ENCODE measurements at places on chromosomes 11 and 22.

DNA sequence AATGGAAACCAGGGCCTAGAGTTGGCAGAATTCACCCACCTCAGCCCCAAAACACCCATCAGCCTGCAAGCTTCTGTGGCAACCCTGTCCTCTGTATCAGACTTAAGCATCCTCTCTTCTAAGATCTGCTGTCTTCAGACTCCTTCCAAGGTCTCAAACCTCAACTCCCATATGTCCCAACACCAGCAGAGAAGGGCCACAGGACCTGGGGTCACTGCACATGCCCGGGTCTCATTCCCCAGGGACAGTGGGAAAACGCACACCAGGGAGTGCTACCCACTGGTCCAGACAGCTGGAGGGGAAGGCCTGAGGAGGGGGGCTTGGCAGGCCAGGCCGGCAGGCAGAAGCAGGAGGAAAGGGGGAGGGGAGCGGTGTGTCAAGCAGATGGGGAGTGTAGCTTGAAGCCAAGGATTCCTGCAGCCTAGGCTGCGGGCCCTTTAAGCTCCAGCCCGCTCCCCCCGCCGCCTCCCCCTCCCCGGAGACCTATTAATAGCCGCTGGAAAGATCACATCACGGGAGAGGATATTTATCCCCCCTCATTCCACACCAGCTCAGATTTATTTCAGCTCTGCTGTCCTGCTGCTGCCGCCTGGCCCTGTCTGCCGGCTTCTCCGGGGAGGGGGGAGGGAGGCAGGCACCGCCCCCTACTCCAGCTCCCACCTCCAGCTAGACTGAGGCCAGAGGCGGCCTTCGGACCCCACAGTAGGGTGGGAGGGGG, 16.7 kb downstream of the BCL9L start:
- no peak for DNase-seq

- no peak for DNase-seq
Observed at GRCh38 chr11:47355283-47356128, 3.0 kb upstream of the MYBPC3 start.

DNA sequence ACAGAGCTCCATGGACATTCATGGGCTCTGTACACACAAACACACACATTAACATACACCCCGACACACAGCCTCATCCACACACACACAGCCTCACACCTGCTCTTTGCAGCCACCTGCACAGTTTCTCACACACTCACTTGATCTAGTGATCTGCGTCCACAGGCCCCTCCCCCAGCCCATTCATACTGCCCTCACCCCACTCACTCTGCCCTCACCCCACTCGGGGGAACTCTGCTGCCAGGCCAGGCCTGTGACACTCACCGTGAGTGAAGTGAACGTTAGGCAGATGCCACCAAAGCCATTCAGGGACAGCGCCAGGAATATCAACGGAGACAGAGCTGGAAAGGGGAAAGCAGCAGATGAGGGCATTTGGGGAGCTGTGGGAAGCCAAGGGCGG, 15.0 kb downstream of the SLC43A1 start:
- DNase-seq = no peak

GRCh38 chr11:3615998-3616397, 25.8 kb downstream of the ART5 start:
- no peak for DNase-seq

DNA sequence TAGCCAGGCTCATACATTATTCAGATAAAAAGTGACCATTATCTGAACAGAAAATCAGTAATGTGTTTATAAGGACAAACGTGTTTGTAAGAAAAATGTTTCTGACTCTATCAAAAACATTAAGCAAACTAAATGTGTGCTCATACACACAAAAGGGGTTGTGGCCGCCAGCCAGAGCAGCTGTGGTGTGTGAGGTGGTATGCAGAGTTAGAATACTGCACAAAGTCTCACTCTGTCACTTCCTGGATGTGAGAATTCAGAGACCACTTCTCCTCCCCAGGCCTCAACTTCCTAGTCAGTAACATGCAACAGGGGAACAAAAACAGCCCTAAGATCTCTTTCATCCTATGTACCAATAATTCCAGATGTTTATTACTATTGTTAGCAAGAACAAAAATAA, 9.4 kb downstream of the OR5B21 start:
- DNase-seq = no peak

GRCh38 chr11:3735827-3736226, 61.5 kb downstream of the NUP98 start:
- DNase-seq = no peak

GRCh38 chr11:94747146-94747545, 21.0 kb upstream of the AMOTL1 start:
- DNase-seq = no peak

GRCh38 chr11:45754261-45754709, 50.7 kb upstream of the SLC35C1 start:
- DNase-seq = no peak

- DNase-seq = no peak
Observed at GRCh38 chr11:92482492-92483060, 258.0 kb downstream of the FAT3 start.

DNA sequence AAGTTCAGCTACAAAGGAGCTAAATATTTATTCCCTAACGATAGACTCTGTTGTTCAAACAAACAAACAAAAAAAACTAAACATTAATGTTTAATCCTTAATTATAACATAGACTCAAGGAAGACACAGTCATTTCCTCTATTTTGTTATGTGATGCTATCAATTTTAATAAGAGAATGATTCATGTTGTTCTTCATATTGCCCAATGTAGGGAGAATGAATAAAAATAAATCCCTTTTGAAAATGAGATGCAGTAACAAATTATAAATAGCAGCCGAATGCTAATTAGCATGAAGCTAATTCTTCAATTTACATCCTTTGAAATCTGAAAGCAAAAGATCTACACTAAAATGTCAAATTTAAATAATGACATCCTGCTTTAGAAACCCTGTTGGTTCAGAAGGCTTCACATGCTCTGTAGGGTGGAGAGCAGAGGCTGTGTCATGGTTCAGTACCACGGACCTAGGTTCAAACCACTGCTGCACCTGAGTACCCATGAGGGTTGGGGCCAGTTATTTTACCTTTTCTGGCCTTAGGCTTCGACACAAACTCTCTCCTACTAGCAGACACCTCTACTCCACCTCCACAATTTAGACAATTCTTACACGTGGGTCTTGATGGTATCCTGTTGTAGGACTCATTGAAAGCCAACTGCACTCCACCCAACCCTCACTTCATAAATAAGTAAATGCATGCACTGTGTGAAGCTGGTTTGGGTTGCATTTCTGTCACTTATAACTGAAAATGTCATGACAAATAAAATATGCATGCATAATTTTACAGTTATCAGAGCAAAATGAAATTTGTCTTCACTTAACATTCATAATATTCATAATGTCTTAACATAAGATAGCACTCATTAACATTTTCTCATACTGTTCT, 89.0 kb downstream of the RRAS2 start:
- no peak for DNase-seq

- DNase-seq = no peak
Observed at GRCh38 chr11:95108671-95109551, 19.3 kb downstream of the ENDOD1 start.

DNA sequence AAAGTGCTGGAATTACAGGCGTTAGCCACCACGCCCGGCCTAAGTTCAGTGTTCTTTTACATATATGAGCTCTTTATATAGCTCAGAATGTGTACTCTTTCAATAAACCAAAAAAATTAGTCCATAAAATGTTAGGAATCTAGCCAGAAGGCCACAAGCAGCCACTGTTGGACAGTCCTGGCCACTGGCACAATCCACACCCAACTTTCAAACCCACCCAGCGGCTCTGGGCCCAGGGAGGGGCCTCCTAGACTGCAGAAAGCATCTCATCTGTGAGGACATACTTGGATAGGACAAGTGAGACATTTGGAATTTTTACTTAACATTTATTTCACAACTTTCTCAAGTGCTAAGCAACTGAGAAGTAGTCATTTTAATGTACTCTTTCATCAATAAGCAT, 6.4 kb downstream of the PACSIN2 start:
- DNase-seq = no peak

- DNase-seq = no peak
Observed at GRCh38 chr11:13897646-13898276, 64.8 kb upstream of the SPON1 start.

GRCh38 chr22:29821291-29822016, 16.6 kb downstream of the ASCC2 start:
- DNase-seq = no peak

DNA sequence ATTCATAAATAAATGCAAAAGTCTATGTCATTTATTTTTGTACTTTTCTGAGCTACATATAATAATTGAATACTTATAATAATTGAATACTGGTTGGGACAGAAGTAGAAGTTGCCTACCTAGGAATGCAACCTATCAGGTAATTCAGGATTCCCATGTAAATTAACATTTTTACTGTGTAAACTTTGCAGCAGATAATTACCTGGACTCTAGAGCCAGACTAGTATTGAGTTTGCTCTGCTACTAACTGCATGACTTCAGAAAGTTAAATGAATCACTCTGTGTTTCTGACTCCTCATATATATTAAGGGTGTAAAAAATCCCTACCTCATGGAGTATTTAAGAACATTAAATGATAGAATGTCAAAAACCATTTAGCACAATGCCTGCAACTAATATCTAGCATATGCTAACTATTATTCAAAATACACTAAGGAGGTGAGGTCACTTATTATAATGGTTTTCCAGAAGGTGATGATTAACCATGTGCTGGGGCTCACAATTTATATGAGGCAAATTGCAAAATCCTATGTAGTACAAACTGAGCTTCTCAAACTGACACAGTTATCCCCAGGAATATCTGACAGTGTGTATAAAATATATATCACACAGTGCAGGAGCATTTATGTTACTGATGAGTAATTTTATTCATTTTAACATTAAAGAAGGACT, 138.1 kb upstream of the ANO3 start:
- DNase-seq = no peak

GRCh38 chr11:82056450-82056849, 677.2 kb downstream of the FAM181B start:
- no peak for DNase-seq

DNA sequence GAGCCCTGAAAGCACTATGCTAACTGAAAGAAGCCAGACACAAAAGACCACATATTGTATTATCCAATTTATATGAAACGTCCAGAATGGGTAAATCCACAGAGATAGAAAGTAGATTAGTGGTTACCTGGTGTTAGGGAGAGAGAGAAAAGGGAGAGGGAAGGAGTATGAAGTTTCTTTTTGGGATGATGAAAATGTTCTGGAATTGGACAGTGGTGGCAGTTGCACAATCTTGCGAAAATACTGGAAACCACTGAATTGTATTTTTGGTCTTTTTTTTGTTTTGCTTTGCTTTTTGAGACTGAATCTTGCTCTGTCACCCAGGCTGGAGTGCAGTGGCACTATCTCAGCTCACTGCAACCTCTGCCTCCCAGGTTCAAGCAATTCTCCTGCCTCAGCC, 63.5 kb downstream of the MRTFA start:
- no peak for DNase-seq

- DNase-seq = no peak
Observed at GRCh38 chr11:35142481-35143075, 3.6 kb downstream of the CD44 start.

- DNase-seq = no peak
Observed at GRCh38 chr11:4924239-4924638, at the start of gene OR51G1. OR51G1 (minus strand) TSS chr11:4924339; CDS start chr11:4924339, 0 bp downstream.

GRCh38 chr11:61728940-61729219, 23.6 kb upstream of the MYRF start:
- no peak for DNase-seq

DNA sequence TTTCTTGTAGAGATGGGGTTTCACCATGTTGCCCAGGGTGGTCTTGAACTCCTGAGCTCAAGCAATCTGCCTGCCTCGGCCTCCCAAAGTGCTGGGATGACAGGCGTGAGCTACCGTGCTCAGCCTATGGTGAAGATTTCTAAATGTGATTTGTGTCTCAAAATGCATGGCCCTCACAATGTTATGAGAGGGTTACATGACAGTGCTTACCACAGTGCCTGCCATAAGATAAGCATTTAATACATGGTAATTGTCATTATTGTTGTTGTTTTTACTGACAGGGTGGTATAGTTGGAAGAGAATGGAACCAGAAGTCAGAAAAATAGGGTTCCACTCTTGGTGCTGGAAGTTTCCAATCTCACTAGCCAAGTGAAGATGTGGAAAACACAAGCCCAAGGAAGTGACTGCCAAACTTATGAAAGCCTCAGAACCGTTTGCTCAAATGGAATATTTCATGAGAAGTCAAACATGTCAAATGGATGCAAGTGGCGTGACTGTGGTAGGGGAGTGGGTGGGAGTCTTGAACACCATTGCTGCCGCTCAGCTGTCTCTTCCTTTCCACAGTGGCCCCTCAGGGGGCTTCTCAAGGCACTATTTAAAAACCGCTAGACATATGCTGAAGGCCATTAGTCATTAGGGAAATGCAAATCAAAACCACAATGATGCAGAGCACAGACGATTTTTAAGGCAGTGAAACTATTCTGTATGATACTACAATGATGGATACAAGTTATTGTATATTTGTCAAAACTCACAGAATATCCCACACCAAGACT, 29.1 kb upstream of the LMO2 start:
- DNase-seq = no peak

DNA sequence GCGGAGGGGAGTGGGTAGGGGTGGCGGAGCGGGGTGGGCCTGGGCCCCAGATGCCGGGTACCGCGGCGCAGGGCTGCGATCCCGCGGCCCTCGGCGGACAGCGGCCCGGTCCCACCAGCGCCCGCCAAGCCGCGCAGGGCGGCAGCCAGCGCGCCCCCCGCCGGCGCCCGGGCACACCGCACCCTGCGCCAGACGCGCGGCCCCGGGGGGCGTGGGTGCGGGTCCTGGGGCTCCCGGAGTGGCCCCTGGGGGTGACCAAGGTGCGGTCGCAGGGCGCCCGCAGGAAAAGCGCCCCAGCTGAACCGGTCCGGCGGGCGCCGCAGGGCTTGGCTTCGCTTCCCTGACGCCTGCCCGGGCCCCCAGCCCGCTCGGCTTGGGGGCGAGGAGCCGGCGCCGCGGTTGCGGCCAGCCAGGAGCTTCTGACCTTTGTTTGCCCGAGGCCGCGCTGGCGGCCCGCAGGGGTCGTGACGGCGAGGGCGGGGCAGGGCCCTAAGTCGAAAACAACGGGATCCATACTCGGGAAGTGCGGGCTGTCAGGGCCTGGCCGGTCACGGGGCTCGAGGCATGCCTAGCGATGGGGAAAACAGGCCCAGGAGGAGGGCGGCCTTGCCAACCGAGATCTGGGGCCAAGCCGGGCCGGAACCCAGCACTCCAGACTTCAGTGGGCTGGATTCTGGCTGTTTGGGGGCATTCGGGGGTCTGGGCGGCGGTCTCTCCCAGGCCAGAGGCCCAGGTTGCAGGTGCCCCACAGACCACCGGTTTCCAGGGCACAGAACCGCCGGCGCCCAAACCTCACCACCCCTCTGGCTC, 581 bp upstream of the AP5B1 start:
- no peak for DNase-seq

DNA sequence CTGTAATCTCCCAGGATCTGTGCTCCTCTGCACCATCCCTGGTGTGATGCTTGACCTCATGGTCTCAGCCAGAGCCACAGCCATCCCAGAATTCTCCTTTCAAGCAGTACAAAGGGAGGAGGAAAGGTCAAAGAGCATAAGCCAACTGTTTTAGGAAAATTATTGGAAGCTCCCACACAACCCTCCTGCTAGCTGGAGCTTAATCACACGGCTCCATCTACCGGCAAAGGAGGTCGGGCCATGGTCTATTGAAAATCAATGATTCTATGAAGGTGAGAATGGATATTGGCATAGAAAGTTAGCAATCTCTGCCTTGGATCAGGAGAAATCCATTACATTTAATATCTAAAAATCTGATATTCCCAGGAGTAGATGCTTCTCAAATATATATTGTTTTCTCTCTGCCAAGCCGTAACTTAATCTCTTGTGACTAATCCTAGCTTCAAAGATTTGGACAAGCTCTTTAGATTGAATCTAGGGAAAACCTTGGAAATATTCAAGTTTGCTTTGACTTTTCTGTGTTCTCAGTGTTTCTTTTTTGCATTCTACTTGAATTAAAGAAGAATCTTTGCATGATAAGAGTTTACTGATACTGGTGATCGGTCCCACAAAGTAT, 259.6 kb downstream of the NTM start:
- no peak for DNase-seq
